ENCODE measurements at places on chromosomes 3 and 15.

GRCh38 chr3:31762888-31763351, 218.1 kb downstream of the OSBPL10 start:
- no peak for DNase-seq

DNA sequence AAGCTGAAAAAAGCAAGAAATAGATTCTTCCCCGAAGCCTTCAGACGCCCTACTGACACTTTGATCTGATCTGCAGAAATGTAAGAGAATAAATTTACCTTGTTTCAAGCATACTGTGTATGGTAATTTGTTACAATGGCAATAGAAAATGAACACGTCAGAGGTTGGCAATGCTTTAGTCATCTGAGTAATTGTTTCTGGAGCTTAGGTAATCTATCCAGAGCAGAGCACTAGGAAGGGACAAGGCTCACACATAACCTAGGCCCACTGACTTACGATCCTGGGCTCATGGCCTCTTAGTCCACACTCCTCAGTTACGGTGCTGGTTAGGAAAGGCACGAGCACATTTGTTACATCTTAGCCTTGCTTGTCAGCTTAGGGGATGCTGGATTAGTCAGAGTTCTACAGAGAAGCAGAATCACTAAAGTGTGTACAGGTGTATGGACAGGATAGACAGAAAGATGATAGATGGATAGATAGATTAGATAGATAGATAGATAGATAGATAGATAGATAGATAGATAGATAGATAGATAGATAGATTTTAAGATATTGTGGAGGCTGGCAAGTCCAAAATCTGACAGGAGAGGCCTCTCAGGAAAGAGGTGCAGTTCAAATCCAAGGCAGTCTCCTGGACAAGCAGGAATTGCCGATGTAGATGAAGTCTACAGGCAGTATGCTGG, 46.8 kb upstream of the TBC1D23 start:
- DNase-seq, result no peak

DNA sequence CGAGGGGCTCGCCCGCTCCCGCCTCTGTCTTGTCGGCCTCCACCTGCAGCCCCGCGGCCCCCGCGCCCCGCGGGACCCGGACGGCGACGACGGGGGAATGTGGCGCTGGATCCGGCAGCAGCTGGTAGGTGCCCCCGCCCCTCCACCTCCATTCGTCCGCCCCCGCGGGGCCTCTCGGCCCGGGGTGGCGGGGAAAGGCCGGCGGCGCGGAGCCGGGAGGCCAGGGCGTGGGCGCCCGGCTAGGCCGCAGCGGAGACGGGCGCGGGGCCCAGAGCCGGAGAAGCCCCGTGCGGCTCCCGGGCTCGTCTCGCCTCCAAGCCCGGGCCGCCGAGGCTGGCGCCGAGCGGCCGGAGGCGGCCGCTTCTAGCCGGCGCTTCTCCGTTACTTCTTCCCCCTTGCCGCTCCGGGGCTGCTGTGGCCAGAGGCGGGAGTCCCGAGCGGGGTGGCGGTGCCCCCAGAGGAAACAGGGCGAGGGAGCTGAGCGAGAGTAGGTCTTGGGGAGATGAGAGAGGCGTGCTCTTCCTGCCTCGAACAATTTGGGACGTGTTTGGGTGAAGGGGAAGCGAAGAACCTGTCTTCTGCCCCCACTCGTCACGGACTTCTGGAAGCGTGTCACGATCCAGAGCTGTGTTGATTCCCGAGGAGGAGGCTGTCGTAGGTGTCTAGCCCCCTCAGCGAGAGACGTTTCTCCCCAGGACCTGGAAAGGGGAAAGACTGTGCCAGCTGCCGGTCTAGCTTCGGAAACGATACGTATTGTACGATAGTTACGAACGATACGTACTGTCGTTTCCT, 555 bp downstream of the ATP11B start:
- DNase-seq, result no peak

DNA sequence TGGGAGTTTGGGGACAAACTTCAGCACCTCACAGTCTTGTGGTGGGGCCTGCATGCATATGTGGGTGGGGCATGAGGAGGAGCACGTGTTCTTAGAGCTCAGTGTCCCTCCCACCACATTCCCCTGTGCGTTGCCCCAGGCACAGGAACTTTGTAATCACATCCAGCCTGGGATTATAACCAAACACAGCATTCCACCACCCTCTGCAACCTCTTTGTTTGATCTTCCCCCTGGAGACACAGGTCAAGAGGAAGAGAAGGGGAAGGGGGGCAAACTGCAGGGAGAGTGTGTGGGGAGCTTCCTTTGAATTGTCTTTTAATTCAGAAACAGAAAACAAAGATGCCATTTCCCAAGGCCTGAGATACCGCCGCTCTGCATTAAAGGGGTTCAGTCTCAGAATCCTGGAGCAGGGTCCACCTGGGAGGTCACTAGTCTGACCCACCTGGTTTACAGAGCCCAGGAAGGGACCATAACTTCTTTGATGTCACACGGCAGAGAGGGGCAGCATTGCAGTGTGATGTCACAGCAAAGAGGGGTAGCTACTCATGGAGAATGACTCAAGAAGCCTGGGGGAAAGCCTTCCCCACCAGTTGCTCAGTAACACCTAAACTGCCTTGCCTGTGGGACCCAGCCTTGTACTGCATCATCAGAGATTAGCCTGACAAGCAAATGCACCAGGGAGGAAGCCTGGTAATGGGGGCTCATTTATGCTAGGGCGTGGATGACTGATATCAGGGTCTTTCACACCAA, 106.3 kb upstream of the RNU6-1 start:
- no peak for DNase-seq

- DNase-seq, result no peak
Measured at GRCh38 chr15:70597056-70597603, 166.2 kb downstream of the UACA start.

GRCh38 chr15:91664224-91664836, 189.2 kb upstream of the SLCO3A1 start:
- no peak for DNase-seq

- peak; percentile 32 for DNase-seq
Measured at GRCh38 chr3:10599444-10599843, 94.1 kb upstream of the ATP2B2 start.

- no peak for DNase-seq
Measured at GRCh38 chr3:141452045-141452444, 34.8 kb upstream of the RASA2 start.

DNA sequence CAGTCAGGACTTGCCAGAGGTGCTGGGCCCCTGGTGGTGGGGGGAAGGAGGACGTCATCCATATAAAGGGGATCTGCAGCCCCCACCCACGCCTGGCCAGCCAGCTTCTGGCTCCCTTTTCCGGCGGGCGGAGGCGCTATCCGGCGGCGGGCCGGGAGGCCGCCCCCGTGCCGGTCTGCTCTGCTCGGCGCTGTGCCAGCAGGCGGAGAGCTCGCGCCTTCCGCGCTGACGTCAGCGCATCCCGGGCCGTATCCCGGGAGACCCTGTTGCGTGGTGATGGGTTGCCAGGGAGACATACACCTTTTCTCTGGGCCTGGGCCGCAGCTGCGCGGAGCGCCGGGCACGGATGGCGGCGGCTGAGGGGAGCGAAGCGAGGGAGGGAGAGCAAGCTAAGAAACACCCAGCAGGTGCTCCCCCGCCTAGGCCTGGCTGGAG, 1.1 kb downstream of the FAM131A start:
- peak; percentile 93 for DNase-seq

DNA sequence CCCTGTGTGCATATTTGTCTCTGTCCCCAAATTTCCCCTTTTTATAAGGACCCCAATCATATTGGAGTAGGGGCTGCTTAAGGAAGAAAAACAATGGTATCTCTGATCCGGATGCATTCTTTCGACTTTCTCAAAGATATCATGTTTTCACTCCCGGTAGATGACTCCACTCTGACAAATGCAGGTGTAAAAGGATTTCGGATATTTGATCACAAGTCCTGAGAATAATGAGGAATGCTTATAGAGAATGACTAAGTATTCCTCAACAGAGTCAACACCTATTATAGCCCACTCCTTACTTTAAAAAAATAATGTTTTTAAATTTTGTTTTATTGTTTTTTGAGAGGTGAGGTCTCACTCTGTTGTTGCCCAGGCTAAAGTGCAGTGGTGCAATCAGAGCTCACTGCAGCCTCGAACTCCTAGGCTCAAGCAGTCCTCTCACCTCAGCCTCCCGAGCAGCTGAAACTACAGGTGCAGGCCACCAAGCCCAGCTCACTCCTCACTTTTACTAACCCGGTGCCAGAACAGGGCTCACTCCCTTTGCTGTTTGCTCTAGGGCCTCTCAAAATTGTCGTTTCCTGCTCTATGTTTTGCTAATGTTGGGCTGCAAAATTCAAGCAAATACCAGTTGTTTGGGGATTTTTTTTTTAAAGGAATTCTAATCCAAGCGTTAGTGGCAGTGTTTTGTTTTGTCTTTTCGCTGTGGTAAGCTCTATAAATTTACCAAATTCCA, 24.6 kb downstream of the COL8A1 start:
- no peak for DNase-seq

- DNase-seq, result no peak
Measured at GRCh38 chr3:23874359-23875112, 42.3 kb downstream of the NKIRAS1 start.

DNA sequence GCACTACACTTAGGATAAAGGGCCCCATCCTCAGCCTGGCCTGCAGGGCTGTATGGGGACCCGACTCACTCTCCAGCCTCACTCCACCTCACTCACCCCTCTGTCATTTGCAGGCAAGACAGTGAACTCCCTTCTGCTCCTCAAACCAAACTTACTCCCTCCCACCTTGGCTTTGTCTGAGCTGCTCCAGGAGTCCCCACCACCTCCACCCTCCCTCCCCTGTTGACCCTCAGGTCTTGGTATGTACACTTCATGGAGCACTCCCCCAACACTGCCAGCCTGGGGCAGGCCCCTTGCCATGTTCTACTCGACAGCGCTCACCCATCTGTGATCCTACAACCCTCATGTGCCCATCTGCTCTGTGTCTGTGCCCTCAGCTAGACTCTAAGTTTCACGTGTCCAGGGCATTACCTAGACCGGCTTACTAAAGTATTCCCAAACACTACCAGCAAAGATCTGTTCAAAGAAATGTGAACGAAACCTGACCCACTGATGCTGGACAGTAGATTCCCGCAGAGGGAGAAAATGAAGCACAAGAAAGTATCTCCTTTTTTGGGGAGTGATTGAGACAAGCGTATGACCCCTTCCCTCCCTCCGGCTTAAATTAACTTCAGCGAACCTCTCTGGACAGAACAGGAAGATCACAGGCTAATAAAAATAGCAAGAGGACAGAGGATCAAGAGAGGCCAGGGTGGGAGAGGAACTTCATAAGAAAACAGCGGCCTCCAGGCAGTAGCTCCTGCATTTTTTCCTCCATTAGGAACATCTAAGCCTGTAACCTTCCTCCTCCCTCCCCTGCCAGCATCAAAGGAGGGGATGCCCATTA, 113.2 kb downstream of the RFTN1 start:
- DNase-seq, result no peak

DNA sequence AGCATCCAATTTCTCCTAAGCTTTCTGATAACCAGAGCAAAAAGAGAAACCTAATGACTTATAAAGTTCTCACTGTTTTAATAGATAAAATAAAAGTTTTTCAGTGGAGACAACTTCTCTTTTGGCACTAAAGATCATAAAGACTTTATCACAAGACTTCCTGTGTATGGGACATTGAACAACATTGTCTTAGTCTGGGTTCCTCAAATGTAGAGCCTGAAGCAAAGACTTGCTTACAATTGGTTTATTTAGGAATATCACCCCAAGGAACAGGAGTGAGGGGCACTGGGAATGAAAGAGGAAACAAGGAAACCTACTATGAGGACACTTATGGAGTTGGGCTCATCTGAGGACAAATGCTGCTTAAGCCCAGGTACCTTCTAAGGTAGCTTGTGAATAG, 127.4 kb downstream of the B3GALNT1 start:
- DNase-seq, result no peak

- DNase-seq, result peak; percentile 30
Measured at GRCh38 chr15:66572146-66572545, 6.3 kb upstream of the LCTL start.

- no peak for DNase-seq
Measured at GRCh38 chr3:54827776-54828175, 100.1 kb downstream of the LRTM1 start.

- peak; percentile 36 for DNase-seq
Measured at GRCh38 chr3:53230789-53231188, 25.0 kb downstream of the TKT start.

GRCh38 chr15:51060030-51060673, 34.6 kb downstream of the TNFAIP8L3 start:
- DNase-seq, result no peak

DNA sequence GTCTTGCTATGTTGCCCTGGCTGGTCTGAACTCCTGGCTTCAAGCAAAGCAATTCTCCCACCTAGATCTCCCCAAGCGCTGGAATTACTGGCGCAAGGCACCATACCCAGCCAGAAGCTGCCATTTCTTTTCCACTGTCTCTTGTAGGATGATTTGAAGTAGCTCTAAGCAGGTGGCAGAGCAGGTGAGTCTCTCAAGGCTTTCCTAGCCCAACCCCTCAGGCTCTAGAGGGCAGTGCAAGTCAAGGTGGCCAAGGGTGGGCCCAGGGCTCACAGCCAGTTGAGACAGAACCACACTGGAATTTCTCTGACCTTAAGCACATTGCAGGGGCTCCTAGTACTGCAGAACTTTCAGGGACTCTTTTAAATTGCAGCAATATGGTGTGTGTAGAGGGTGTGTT, 15.6 kb upstream of the DAG1 start:
- DNase-seq, result no peak

DNA sequence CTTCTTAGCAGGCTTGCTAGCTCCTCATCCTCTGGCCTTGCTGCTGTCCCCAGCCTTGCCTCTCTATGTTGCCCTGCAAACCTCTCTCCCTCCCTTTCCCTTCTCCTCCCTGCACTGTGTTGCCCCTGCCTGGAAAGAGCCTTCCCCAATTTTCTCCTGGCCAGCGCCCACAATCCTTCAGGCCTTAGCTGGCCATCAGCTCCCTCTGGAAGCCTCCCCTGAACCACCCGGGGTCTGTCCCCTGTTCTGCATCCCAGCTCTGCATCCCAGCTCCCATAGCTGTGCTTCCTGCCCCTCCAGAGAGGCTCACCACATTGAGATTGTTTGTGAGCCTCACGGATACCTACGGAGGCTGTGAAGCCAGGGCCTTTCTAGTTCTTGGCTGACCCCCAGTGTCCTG, 23.7 kb downstream of the FAM3D start:
- DNase-seq, result no peak

DNA sequence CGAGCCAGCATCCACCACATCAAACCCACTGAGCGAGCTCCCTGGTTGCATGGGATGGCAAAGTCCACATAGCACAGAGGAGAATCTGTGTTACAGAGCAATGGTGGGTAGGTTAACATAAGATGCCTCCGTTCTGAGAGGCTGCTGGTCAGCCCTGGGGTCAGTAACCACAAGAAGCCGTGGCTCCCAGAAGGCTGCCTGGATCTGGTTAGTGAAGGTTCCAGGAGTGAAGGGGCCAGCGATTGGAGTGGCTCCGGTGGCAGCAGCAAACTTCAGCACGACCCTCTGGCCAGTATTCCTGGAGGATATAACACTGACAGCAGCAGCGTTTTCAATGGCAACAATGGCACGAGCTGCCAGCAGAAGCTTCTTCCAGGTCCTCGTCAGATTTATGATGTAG, 18.4 kb upstream of the PIGZ start:
- peak; percentile 58 for DNase-seq

- DNase-seq, result peak; percentile 32
Measured at GRCh38 chr3:58184309-58184981, 26.3 kb downstream of the DNASE1L3 start.

GRCh38 chr3:128151758-128152274, 1.5 kb upstream of the EEFSEC start:
- DNase-seq, result no peak

GRCh38 chr3:124602980-124603627, 127.1 kb upstream of the UMPS start:
- no peak for DNase-seq

All from posterior vena cava (tissue), 2 donors.